ENCODE measurements at places on chromosomes 12 and 14. TPM values are rescaled to one million over a fixed set of nuclear protein-coding genes. Genes with fewer than 3 reads are reported as not detected.

VRTN gene
- total RNA-seq, result not detected

AMDHD1 gene
- under 0.01 TPM for total RNA-seq

MUCL1 gene
- total RNA-seq, result not detected

TGFB3 gene
- total RNA-seq, result 7.3 TPM

SLC41A2 gene
- 41.2 TPM for total RNA-seq

GNB3 gene
- total RNA-seq, result 1.4 TPM

All from regular cardiac myocyte (primary cell).